GM23338 (cell line): ENCODE measurements at places on chromosomes 11 and 22.
A peak's percentile ranks its signal among the peaks of the same experiment; 100 is the strongest.

DNA sequence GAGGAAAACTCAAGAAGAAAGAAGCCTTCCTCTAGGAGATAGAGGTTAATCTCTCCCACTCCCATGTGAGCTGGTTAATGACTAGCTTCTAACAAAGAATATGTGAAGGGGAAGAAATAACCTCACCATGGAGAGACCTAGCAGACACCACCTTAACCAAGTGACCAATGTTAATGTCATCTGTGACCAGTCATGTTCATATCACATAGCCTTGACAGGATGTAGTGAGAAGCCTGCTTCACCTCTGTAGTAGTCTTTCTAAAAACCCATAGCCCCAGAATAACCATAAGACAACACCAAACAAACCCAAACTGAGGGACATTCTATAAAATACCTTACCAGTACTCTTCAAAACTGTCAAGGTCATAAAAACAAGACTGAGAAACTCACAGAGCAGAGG, 21.5 kb upstream of the POU2AF1 start:
- DNase-seq: no peak
- H3K36me3 ChIP-seq: no peaks in the 10 kb centered on the region
- H3K27me3 ChIP-seq: no peaks in the 10 kb centered on the region
- H3K27ac ChIP-seq: no peak overlapping the region
- no peak overlapping the region for H3K4me3 ChIP-seq

- no peaks in the 10 kb centered on the region for H3K27me3 ChIP-seq
- no peak overlapping the region for H3K4me3 ChIP-seq
- H3K4me1 ChIP-seq: no peaks in the 10 kb centered on the region
- no peak for DNase-seq
- H3K36me3 ChIP-seq: peaks cover 5% of the 10 kb centered on the region; the same call in 1 of the 2 replicates
- no peak overlapping the region for H3K27ac ChIP-seq
These were observed 20.5 kb downstream of the TRMU start for GRCh38 chr22:46355996-46356471.

GRCh38 chr22:17777717-17778044, 3.4 kb upstream of the BID start:
- no peak overlapping the region for H3K4me3 ChIP-seq
- H3K4me1 ChIP-seq: peaks cover 8% of the 10 kb centered on the region
- no peak overlapping the region for H3K27ac ChIP-seq
- no peak for DNase-seq
- H3K27me3 ChIP-seq: 0 out of 2 replicates have a peak, but pooled peaks cover 3% of the 10 kb centered on the region

DNA sequence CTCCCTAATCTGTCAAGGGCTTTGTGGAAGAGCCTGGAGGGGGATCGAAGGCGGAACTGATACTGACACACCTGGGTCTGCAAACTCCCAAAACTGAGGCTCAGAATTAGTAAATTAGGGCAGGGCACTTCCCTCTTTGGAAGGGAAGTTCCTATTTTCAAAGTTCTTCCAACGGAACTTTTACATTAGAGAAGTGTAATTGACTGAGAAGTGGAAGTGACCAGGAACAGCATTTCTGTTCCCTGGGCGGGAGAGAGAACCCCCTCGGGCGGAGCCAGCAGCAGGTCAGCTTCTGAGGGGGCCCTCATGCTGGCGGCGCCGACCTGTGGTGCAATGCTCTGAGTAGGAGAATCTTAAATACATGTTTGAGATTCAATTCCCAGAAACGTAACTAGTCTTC, 1.1 kb upstream of the CBL start:
- peak; percentile 23 for DNase-seq
- H3K27ac ChIP-seq: peak overlapping the region; percentile 68; the same call in 1 of the 2 replicates
- peaks cover 37% of the 10 kb centered on the region for H3K4me1 ChIP-seq
- H3K36me3 ChIP-seq: no peaks in the 10 kb centered on the region
